Tibial artery (tissue), 4 donors: ENCODE measurements at places on chromosomes 7 and 10.
A peak's percentile ranks its signal among the peaks of the same experiment; 100 is the strongest.

DNA sequence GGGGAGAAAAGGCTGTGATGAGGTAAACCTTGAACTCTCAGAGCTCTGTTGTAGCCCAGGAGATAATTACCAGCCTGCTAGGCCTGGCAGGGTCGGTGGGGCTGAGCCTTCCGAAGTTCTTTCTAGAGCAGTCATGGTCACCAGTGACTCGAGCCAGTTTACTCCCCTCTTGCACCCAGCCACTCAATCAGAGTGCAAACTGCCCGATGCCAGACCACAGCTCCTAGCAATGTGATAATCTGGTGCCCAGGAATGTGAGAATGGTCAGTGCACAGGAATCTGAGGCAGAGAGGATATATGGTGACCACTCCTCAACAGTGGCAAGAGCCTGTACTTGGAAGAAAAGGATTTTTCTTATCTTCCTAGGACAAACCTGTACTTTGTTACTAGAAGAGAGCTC lies 46.4 kb upstream of the KMT2E start:
- no peak for DNase-seq

- DNase-seq: no peak
Observed at GRCh38 chr10:13528875-13529713, at the start of gene BEND7. BEND7 (minus strand) TSS chr10:13529014; CDS start chr10:13528533, 481 bp downstream.

DNA sequence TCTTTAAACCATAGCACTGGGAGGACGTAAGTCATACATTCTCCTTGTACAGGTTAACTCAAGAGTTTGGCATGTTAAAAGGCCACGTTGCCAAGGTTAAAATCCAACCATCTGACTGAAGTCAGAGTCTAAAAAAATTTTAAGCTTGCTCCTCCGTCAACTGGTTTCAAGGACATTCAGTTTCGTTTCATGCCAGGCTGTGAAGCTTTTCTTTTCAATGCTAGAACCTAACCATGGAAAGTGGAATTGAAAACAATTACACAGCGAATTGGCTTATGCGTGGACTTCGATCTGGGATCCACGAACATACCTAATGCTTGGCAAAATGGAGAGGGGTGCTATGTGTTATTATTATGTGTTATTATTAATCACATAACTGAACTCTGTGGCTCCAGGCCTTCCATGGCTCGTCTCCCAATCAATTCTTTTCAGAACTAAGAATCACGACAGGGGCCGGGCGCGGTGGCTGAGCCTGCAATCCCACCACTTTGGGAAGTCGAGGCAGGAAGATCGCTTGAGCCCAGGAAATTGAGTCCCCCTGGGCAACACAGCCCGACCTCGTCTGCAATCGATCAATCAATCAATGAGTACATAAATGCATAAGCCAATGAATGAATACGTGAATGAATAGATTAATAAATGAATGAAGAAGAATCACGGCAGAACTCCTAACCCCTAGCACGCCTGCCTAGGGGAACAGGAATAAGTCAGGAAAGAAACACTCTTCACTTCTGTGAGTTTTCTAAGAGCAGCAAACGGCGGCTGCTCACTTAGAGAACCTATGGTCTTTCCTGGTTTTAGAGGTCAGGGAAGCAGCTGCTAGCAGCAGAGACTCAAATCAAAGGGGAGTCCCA lies 733 bp upstream of the ARL5B start:
- DNase-seq: no peak

DNA sequence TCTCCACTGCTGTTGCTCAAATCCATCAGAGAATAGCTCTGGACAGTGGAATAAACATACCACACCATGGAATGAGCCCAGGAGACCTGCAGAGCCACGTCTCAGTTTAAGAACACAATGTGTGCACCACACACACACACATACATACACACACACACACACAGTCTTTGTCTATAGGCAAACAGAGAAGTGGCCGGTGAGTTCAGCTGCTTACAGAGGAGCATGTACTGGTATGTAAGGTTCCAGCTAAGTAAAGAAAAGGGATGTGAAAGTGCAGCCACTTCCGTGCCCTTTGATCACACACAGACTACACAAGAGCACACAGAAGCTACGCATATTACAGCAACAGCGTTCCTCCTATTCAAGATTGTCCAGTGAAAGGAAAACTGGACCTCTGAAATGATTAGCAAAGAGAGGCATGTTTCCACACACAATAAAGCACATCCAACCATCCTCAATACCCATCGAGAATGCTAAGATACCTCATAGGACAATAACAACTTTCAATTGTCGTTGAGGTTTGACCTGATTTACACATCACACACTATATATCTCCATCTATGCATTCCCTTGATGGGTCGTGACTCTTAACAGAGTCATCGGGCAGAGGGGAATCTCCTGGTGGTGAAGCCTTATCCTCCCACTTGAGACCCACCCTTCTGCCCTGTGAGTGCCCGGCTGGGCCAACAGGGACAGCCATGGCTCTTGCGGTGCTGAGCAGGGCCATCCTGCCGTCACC lies 23.6 kb downstream of the SLC35B4 start:
- DNase-seq: no peak

- no peak for DNase-seq
Observed at GRCh38 chr7:22005151-22005550, 59.5 kb upstream of the CDCA7L start.

DNA sequence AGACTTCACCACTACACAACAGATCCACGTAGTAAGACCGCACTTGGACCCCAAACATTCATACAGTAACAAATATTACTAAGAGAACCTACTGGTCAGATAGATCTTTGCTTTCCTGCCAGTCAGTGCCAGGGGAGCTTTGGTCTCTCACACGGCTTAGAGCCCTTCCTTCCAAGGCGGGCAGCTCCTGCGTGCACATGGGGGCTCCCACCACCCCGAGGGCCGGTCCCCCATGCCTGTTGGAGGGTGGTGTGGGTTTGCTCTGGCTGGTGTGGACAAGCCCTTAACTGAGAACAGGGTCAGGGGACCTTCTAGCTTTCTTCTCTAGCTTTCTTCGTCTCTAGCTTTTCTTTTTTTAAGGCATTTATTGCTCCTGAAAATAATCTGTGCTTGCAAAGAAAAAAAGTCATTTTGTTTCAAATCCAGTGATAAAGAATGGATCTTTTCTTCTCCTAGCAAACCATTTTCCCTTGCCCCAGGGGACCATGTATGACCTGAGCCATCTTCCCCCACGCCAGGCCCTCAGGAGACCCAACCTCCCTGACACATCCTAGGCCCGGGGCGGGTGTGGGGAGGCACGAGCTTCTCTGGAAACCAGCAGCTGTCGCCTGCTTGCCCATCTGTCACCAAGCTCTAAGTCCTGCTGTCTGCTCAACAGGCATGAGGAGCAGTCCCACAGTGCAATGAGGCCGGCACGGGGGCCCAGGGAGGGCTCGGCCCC lies 591.1 kb downstream of the PTPRN2 start:
- no peak for DNase-seq

GRCh38 chr7:118013252-118014010 lies 140.2 kb upstream of the CTTNBP2 start:
- DNase-seq: no peak

DNA sequence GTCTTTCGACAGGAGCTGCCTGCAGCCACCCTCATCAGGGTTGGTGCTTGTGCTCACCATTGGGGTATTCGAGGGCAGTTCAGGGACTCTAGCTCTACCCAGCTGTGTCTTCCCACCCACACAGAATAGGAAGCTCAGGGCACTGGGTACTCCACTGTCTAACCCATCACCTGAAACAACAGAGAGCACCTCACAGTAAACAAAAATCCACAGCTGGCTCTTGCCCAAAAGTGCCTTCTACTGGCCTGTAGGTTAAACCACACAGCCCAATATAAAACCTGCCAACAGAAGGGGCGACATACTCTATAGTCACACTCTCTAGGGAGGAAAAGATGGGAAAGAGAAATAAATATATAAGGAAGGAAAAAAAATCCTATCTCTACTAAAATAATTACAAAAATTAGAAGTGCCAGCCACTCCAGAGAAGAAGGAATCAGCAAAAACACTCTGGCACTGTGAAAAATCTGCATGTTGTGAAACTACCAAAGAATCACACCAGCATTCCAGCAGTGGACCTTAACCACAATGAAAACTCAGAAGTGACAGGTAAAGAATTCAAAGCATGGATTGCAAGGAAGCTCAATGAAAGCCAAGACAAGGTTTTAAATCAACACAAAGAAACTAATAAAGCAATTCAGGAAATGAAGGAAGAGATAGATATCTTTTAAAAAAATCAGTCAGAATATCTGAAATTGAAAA lies 110.0 kb downstream of the HGF start:
- DNase-seq: no peak

DNA sequence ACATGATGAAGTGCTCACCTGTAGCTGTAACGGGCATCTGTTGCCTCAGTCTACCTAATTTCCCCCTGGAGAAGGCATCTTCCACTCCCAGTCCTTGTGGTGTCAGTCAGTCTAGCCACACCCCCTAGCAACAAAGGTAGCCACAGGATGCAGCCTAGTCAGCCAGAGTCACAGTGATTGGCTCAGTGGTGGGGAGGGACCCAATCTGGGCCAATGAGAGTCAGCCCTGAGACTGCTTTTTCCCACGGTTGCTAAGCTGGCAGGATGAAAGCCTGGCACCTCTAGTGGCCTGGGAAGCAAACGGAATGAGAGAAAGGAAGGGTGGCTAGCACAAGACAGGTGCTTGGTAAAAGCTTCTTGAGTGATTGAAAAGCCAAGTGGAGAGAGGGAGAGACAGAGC lies 118.6 kb downstream of the SH3PXD2A start:
- no peak for DNase-seq

DNA sequence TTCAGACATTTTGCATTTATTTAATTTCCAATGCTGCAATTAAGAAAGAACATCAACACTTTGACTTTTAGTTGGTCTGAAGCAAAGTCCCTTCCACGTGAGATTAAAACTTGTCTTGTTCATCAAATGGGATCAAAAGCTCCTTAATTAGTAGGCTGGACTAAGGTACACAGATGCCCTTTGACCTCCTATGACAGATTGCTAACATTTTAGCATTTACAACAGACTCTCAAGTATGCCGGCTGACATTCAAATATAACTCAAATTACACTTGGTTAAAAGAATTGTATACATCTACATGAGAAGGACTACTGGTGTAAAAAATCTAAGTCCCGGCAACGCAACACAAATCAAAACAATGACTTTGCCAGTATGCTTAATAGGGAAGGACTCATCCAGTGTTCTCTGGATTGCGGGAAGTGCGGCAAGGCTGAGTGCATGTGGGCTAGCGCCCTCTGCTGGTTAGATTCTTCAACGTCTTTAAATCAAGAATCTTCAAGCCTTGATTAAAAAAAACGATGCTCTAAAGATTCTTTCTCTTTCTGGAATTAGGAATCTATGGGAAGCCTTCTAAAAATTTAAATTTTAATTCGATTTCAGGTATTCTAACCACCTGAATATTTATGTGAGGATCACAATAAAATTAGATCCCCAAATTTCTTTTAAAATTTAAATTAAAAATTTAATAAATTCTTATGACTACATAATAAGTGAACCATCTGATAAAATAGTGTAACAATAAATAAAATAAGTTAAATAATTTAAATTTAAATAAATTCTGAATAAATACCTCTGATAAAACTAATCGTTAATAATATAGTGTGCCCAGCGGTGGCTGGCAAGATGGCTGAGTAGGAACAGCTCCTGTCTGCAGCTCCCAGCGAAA lies 444.7 kb downstream of the DGKB start:
- DNase-seq: peak; percentile 70

DNA sequence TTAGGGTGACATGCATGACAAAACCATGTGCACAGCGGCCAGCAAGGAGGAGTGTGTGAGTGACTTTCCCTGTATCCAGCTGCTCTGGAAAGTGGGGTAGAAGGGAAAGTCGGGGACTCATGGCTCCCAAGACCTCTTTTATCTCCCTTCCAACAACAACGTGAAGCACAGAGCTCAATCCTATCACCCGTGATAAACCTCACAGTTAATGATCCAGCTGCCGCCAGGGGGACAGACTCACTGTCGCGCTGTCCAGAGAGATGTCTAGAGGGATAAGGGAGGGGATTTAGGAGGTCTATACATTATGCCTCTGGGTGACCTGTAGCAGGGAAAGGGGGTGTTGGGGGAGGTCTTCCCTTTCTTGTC lies 84.0 kb upstream of the SMNDC1 start:
- DNase-seq: no peak

GRCh38 chr10:102291221-102291905 lies 46.0 kb downstream of the GBF1 start:
- DNase-seq: no peak

GRCh38 chr7:116630357-116630756 lies 41.6 kb upstream of the MET start:
- DNase-seq: no peak

DNA sequence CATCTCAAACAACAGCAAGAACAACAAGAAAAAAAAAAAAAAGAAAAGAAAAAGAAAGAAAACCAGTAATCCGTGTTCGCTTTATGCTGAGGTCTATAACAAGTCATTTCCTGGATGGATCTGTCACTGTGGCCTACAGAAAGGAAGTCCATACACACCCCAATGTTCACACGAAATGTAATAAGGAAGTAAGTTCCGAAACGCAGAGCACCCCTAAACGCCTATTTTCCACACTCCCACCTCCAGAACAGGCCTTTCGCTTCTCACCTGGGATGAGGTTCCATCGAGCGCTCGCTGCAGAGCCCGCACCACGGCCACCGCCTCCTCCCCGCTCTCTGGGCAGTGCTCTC lies 735 bp downstream of the ZNF394 start:
- no peak for DNase-seq

GRCh38 chr7:158112571-158113320 lies 474.9 kb downstream of the PTPRN2 start:
- DNase-seq: peak; percentile 4

GRCh38 chr10:6108631-6109443 lies 20.0 kb downstream of the RBM17 start:
- no peak for DNase-seq

- DNase-seq: no peak
Observed at GRCh38 chr7:105227391-105227790, 161.3 kb downstream of the SRPK2 start.

GRCh38 chr7:13115157-13115772 lies 427.8 kb downstream of the ARL4A start:
- DNase-seq: no peak

DNA sequence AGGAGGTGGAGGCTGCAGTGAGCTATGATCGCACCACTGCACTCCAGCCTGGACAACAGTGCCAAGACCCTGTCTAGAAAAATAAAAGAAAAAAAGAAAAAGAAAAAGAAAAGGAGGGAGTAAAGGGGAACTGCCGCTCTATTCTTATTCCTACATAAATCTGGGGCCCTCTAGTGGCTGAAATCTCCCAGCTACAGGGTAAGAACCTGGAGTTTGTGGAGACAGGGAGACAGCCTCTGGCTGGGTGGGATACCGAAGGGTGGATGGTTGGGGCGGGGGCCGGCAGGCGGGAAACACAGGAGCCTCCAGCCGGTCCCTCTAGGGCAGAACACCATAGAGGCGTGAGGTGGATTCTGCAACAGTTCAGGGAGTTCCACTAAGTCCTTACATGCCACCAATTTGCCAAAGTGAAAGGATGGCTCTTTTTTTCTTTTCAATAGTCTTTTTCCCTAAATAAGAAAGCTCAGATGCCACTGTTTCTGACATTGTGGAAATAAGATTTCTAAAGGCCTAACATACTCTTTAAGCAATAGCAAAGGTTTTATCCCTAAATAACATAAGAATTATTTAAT lies 117.3 kb downstream of the SVIL start:
- no peak for DNase-seq
